NCI-H1092 treated with DMSO at 0.1 percent for 48 hours (cell line): ENCODE measurements at places on chromosomes 5 and 9.

DNA sequence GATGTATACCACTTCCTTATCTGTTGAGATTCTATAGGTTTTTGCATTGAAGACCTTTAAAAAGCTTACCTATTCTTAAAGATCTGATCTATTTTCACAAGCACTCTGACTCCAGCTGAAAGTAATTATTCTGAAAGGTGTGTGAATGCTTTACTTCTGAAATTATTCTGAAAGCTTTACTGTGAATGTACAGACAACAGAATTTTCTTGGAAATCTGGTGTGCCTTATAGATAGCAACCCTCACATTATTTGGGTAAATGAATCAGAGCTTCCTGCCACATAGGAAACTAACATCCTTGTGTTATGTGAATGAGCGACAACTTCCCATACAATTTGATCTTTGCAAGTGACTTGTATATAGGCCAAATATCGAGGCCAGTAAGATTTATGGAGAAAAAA lies 6.5 kb downstream of the CDO1 start:
- no peak for DNase-seq

DNA sequence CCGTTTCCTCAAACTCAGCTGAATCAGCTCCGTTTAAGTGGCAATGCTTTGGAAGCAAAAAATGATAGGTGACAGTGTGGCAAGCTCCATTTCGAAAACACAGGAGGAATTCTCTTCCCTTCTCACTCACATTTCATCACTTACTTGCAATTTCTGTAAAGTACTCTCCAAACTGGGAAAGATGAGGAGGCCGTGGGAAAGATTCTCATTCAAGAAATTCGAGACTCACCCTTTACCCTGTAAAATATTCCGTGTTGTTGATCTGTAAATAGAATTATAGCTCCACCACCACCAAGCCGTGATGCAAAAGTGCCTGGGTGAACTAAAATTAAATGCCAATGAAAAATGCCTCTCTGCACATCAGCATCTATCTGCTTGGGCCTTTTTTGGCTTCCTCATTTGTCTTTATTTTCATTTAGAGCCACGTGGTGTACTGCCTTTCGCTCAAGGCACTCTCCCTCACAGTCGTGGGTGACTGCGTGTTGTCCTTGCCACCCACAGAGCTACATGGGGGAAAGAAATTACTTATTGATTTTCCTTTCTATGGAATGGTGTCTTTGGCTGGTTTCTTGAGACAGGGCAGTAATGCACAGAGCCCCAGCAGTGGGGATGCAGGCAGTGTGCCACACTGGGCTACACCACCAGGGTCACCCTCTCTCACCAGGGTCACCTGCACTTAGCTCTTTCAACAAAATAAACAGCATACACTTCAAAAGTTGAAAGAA lies 289.3 kb upstream of the TAS2R1 start:
- DNase-seq, result no peak

DNA sequence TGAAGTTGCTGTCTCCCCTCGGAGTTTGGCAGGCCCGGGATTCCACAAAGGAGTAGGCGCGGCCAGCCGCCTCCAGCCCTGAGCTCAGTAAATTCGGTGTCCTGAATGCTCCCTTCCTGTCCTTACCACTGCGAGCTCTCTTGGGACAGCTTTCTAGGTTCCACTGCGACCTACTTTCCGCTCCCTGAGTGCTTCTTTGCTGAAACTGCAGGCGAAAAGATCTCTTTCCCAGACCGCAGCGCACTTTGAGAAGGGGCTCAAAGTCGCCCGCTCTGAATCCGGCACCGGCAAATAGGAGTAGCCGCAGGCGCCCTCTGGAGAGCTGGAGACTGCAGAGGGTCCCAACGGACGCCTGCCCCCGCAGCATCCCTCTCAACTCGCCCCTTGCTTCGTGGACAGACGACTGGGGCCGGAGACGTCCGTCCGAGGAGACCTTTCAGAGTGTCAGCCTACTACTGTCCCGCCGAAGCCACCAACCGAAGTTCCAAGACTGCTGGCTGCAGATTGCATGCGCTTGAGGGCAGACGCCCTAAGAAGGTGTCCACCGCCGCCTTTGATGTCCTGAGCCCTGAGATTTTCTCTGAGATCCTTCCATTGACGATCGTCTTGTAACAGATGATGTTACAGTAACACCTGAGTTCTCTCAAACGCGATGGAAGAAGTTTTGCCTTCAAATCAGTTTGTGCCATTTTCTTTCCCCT lies 96.0 kb downstream of the ANXA2R start:
- DNase-seq, result no peak

DNA sequence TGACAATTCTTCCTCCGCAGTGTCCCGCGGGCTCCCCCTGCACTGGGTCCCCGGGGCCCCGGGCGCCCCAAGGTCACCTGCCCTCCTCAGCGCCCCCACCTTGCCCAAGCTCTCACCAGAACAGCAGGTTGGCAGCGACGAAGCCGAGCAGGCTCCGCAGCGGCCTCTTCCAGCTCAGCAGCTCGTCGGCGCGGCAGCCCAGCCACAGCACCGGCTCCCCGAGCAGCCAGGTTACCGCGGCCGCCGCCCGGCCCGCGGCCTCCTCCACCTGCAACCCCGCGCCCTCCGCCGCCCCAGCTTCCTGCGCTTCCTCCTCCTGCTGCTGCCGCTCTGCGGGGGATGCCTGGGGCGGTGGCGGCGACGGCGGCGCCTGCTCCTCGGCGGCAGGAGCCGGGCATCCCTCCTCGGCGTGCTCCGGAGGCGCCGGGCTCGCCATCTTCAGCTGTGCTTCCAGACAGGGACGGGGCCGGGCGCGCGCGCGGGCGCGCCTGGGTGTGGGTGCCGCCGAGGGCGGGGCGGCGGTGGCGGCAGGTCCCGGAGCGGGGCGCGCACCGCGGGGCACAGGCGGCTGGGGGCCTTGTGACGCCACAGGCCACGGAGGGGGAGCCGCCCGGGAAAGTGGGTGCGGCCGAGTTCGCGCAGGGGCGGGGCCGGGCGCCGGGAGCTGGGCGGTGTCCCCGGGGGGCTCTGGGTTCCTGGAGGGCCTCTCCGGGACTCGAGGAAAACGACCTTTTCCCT lies at the start of gene RETREG1:
Gene RETREG1 (minus strand): TSS at position 462 of the 738 bp plus-strand sequence. CDS start 26 bp downstream, at position 436.
- DNase-seq, result peak; percentile 58
